ENCODE measurements at places on chromosomes 2 and 18.

GRCh38 chr18:693466-694187 lies 18.8 kb downstream of the ENOSF1 start:
- DNase-seq = no peak

DNA sequence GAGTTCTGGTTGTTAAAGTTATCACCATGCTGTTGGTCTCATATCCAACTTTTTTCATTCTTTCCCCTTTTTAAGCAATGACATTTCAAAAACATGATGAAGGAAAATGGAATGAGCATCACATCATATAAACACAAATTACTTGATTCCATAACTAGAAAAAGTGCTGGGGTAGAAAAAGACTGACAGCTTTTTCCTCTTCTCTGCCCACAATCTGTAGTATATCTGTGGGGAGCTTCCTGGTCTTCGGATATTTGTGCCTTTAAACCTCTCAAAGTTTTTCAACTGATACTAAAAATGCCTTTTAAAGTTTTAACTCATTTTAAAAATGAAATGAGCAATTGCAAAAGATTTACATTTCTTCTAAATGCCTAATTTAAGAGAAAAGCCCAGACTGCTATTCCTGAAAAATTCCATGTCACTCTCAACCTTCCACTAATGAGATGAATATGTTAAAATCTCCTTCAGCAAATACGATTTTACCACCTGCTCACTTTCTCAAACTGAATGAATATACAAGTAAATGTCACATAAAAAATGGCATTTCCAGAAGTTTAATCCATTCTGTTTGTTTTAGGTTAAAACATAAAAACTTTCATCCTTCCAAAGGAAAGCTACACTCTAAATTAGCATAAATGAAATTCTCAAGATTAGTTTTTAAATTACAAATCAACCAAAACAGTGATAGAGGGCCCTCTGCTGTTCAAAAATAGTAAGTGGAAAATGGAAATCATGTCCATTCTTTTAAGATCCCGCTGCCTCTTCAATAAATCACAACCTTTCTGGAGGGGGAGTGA lies 2.1 kb downstream of the DNAH7 start:
- DNase-seq = peak; percentile 55

DNA sequence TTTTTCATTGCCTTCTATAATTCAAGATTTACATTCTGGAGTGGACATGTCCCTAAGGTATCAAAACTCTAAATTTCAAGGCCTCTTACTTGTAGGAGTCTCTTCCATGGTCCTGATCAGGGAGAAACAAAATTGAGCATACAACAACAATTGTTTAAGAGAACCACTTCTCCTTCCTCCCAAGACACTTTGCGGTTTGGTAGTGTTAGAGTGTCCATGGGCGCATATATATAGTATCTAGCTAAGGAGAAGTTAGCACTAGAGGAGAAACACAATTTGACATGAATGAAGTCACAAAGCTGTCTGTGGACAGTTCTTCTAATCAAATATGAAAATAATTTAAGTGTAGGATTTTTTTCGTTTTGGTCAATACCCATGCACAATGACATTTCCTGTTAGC lies 349.1 kb upstream of the MAP2 start:
- no peak for DNase-seq

- DNase-seq = no peak
Measured at GRCh38 chr2:115491186-115491793, 1048.8 kb downstream of the DPP10 start.

GRCh38 chr2:8548065-8548618 lies 133.7 kb upstream of the ID2 start:
- DNase-seq = no peak

GRCh38 chr2:174608866-174609214 lies 11.2 kb upstream of the WIPF1 start:
- no peak for DNase-seq

DNA sequence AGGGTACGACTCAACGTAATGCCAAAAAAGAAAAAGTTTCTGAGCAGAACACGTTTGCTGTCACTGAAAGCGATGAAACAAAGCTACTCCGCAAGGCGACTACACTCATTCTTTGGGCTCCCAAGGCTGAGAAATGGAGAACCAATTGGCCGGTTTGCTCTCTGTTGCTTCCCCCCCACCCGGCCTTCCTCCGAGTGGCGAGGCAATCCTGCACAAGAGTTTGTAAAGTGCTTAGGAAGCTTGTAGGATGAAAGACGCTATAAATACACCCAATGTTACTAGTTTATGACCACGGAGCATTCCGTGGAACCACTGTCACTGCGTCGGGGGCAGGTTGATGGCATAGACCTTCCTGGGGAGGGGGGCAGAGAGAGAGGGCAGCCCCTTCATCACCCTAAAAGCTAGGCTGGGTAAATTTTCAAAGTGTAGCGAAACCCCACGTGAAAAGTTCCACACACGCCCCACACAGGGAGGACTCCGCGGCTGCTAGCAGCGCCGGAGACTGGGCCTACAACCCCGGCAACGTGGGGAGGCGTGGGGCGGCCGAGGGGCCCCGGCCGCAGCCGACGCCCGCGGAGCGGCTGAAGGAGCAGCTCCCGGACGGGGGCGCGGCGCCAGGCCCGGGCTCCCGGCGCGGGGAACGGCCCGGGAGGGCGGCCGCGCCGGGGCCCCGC lies 915 bp downstream of the CUL3 start:
- DNase-seq = peak; percentile 27

DNA sequence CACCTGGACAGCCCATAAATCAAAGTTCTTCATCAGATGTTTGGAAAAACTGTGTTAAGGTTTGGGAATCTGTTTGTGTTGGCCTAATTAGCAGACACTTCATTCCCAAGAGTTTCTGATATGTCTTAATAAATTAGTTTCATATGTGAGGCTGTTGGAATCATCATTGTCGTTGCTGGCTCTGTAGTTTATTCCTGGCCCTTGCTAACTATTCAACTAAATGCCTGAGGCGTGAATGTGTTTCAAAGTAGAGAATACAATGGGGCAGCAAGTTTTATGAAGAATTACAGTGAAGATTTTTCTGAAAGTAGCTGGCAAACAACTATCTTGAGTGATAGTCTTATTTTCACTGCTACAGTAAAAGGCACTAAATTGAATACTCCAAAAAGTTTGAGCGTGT lies 141.1 kb downstream of the PARD3B start:
- DNase-seq = no peak

DNA sequence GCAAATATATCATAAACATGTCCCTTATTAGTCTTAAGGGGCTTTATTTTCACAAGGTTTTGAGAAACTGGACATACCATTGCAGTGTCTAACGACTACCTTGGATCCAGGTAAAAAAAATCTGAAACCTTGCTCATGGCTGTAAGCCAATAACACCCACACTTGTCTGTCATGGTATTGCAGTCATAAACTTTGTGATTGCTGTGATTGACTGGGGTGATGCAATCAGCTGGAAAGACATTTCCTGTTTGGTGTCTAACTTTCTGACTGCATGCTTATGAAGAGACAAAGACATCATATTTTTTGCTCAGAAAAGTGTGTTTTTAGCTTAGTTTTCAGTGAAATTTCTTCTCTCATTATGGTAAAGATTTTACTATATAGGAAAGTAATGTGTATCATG lies 635.0 kb downstream of the TSN start:
- no peak for DNase-seq

GRCh38 chr18:67239826-67240225 lies 276.7 kb downstream of the DSEL start:
- no peak for DNase-seq

- no peak for DNase-seq
Measured at GRCh38 chr2:136497709-136498108, 267.6 kb upstream of the THSD7B start.

- DNase-seq = no peak
Measured at GRCh38 chr2:240872317-240873097, 3.9 kb downstream of the AGXT start.

DNA sequence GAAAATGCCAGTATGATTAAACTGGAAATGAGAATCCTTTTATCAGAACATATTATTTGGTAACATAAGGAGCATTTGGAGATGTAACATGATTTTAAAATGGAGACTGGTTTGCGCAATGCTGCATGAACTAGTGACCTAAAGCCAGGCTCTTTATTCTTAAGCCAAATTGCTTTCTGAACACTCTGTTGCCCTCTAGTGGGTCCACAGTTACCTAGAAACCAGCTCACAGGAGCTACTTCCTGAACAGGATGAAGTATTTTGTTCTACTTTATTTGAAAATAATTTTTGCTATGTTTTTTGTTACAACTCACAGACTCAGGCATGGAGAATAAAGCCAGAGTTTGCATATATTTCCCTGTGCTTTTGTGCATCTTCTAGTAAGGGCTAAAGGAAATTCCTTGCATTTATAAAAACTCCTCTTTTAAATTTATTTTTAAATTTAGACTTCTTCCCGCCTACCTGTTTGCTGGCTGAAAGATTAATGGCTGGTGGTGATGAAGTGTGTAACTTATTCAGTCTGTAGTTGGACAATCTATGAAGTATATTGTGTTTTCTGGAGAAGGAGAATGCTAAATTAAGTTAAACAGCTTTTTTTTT lies 146.7 kb downstream of the PARD3B start:
- DNase-seq = peak; percentile 28

- DNase-seq = no peak
Measured at GRCh38 chr18:69291755-69292154, 108.9 kb upstream of the DOK6 start.

GRCh38 chr2:23685181-23685580 lies 241.7 kb downstream of the ATAD2B start:
- no peak for DNase-seq

DNA sequence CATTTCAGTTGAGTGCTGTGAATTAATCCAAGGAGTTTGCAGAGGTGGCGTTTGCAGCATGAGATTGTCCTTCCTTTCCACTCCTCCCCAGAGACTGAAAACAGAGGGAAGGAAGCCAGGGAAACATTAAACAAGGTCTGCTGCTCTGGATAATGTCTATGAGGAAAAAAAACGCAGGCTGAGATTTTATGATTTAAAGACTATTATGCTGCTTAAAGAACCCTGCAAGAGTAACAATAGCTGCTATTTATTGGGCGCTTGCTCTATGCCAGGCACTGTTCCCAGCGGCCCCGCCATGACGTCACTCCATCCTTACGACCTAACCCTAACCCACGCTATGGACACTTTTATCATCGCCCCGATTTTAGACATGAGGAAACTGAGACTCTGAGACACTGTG lies 222.4 kb downstream of the BCL2 start:
- no peak for DNase-seq

DNA sequence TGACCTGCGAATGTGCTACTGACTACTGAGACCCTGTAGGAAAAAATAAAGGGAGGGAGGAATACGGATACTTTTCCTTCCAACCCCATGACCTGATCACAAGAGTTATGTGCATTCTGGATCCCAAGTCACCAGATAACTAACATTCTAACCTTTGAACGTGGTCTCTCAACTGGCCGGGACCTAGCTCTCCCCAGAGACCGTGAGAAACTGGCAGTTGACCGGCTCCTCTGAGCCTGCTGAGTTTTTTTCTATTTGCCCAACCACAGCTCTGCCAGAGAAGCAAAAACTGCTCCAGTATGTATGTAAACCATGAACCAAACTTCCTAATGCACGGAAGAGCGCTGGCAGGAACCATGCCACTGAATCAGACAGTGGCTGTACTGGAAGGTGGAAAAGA lies 47.5 kb upstream of the PTMA start:
- no peak for DNase-seq

GRCh38 chr2:5215989-5216607 lies 476.1 kb upstream of the SOX11 start:
- no peak for DNase-seq

- DNase-seq = no peak
Measured at GRCh38 chr2:54964271-54964670, 86.0 kb downstream of the RTN4 start.

GRCh38 chr2:204064119-204064518 lies 127.6 kb downstream of the ICOS start:
- no peak for DNase-seq

GRCh38 chr2:134337631-134338030 lies 83.8 kb downstream of the MGAT5 start:
- no peak for DNase-seq

GRCh38 chr2:176148751-176149421 lies 2.5 kb upstream of the HOXD4 start:
- no peak for DNase-seq

- DNase-seq = no peak
Measured at GRCh38 chr18:26826656-26827235, 38.8 kb downstream of the AQP4 start.

DNA sequence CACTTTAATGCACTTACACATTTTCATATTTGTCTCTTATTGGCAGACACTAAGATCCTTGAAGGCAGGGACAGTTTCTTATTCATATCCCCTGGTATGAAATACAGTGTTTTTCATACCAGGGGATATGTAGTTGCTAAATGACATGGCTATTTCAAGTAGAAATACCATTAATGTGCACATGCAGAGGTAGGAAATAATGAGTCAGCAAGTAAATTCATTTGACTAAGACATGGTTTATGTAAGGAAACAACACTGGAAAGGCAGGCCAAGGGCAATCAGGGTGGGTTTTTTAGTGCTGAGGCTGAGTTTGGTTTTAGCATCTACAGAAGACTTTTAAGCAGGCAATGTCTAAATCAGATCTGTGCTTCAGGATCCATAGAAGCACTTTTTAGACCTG lies 155.9 kb downstream of the WDPCP start:
- no peak for DNase-seq

DNA sequence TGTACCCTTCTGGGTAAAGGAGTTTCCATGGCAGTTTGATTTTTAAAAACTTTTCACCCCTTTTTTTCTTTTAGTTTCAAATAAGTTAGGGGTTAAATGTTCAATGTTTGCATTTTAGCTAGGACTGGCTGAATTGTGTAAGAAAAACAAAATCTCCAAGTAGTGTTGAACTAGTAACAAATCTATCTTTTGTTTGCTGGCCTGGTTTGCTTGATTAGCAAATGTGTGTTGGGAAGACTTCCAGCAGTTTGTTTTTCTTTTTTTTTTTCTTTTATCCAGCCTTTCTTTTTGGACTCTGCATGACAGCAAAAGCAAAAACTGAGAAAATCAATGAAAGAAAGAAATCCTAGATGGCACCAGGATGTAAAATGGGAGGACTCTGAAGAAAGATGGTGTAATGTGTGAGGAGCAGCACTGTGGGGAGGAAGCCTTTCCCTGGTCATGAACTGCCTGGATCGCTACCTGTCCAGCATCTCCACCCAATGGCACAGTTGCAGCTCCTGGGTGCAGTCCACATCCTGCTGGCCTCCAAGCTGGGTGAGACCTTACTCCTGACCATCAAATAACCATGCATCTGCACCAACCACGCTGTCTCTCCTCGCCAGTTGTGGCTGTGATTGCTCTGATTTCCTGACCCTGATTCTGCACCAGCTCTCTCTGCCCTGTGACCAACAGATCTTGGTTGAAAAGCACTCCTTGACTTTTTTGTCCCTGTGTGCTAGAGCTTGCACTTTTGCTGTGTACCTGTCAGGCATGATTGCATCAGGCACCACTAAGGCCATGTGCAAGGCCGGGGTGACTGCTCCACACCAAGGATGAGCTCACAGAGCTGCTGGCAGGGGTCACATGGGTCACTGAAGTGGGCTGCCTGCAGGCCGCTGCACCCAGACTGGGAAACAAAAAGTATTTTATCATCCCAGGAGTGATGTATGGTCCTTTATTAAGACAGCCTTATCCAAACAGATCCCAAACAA lies 71.2 kb upstream of the ZNF236 start:
- DNase-seq = no peak

- no peak for DNase-seq
Measured at GRCh38 chr2:144666032-144666431, 146.1 kb upstream of the ZEB2 start.

- no peak for DNase-seq
Measured at GRCh38 chr18:57446322-57446721, 11.1 kb downstream of the ONECUT2 start.

Measured in CD4-positive, alpha-beta T cell treated with Interleukin-12 subunit alpha and Interleukin-12 subunit beta, for 1 hour (primary cell).